ENCODE measurements at places on chromosomes 13 and 19.

DNA sequence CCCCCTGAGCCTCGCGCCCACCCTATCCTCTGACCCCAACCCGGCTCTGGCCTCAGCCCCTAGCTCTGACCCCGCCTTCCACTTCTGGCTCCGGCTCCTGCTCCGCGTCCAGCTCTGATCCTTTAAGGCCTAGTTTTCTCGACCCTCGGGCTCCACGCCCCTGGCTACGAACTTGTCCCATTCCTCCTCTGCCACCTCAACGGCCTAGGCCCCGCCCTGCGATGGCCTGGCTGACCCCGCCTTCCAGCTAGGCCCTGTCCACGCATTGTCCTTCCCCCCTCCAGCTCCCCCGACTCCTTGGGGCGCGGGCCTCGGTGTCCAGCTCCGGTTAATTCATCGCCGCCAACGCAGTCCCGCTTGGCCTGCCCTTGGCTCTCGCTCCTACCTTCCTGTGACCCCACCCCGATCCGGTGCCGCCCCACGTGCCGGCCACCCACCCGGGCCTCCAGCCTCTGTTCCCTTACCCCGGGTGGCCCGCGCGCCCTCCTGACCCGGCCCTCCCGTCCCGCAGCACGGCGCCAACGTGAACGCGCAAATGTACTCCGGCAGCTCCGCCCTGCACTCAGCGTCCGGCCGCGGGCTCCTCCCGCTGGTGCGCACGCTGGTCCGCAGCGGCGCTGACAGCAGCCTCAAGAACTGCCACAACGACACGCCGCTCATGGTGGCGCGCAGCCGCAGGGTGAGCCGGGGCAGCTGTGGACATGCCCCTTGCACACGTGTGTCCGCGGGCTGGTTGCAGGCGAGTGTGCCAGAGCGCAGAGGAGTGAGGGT lies 9.4 kb downstream of the BCL3 start:
- no peak for DNase-seq

DNA sequence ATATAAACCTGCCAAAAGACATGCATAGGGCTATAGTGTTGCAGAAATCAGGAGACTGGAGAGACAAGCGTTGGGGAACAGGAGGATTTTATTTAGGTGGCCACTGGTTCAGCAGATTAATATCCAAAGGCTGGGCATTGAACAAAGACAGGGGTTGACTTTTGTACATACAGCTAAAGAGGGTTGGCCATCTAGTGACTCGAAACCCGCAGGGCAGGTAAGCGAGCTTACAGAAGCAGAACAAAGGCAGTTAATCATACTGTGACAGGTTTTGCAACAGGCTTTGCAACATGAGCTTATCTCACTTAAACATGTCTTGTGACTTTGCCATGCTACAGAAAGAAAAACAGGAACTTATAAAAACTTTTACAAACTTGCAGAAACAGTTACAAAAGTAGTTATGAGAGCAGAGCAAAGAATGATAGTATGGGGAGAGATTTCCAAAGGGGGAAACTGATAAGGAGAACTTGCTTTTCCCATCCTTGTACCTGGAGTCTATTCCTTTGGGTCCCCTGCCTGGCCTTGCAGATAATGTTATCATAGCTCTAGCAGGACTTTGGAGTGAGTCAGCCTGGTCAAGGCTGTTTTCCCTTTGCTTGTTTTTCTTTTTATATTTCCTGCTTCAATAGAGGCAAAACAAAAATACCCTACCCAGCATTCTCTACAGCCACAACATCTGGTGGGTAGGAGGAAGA lies 234.2 kb downstream of the PCDH17 start:
- no peak for DNase-seq

DNA sequence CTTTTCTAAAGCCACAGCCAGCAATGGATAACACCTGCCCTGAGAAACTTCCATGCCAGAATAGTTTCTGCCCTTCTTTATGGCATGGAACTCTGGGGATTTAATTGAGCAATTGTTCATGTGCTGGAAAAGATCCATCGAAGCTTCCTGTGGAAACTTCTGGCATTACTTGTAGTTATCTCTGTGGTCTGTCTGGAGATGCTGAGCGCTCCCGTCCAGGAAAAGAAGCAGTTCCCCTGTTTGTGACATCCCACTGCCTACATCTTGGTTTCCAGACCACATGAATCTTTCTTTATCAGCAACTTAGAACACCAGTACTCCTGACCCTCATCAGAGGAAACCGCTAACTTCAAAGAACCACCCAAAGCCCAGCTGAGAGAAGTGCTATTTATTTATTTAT lies 24.6 kb downstream of the FLT1 start:
- no peak for DNase-seq

GRCh38 chr19:17487284-17488121 lies 17.2 kb downstream of the SLC27A1 start:
- DNase-seq: no peak

DNA sequence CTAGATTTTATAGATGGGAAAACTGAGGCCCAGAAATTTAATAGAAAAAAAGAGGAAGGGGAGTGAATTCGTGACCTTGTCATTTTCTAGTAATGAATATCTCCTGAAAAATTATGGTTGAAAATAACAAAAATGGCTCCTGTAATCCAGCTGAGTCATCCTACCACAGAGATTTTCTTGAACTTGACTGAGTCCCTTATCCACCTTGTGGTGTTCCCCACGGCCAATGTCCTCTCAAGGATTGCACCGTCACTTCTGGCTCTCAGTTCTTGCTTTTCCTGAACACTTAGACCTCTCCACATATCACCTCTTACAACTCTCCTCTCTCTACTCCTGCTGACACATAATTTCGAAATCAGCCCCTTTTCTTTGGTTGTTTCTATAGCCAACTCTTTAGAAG lies 1.2 kb upstream of the KATNAL1 start:
- no peak for DNase-seq

DNA sequence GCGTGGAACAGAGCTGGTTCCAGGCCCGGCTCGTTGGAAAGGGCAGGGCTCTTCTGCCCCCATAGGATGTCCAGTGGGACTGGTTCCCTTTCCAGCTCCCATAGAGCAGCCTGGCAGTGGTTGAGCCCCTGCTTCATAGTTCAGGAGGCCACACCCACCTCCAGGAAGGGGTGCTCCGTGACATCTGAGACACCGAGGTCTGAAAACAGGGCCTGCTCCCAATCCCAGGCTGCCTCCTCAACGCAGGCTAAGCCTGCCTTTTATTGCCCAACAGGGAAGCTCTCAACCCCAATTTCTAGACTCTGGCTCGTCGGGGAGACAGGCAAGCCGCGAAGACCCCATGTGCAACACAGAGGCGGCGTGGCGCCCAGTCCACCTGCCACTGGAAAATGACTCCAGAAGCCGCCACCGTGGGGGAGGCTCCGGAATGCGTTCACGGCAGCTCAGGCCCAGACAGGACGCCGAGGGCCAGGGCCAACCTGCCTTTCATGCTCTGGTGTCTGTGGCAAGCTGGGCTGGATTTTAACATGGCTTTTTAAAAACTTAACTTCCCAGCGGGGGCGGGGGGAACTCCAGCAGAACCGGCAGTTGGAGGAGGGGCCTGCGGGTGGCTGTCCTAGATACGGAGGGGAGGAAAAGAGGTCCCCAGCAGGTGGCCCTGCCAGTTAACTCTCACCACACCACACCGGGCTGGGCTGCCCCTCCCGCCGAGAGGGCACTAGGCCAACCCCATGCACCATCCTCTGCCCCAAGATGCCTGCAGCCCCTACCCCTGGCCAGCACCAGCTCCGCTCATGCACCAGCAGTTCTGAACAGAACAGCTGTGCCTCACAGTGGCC lies 17.9 kb upstream of the TINCR start:
- DNase-seq: no peak

DNA sequence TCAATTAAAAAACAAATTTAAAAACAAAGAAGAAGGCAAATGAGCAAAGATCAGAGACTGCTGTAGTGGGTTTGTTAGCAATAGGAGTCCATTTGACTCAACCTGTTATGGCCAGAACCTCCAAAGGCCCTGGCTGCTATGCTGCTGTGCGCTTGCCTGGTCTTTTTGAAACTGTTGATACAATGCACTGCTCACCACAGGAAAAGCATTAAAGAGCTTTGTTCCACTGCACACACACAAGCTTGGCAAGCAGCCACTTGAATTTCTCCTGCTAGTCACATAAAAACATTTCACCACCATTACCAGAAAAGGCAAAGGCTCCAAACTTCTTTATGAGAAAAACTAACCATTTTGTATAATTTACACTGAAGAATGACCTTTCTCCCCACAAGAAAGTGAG lies 132.2 kb downstream of the FREM2 start:
- no peak for DNase-seq

All from memory B cell (primary cell).